ENCODE measurements at places on chromosomes 1 and 21.

- DNase-seq, result peak; percentile 57
These were observed 111.2 kb downstream of the SPAG17 start for GRCh38 chr1:118073648-118074435.

DNA sequence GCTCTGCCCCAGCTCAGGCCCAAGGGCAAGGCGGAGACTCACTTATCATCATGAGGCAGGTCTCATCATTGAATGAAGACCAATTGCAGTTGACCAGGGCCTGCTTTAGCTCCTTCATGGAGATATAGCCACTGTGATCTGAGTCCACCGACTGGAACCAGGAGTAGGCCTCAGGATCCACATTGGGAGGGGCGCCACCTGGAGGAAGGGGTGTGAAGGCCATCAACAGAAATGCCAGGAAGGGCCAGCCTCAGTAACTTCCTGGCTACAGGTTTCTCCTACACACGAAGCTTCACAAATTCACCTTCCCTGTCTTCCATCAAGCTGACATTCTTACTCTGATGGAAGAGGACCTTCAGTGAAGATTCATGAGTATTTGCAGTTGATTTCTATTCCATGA, 11.6 kb downstream of the PEF1 start:
- DNase-seq, result no peak

DNA sequence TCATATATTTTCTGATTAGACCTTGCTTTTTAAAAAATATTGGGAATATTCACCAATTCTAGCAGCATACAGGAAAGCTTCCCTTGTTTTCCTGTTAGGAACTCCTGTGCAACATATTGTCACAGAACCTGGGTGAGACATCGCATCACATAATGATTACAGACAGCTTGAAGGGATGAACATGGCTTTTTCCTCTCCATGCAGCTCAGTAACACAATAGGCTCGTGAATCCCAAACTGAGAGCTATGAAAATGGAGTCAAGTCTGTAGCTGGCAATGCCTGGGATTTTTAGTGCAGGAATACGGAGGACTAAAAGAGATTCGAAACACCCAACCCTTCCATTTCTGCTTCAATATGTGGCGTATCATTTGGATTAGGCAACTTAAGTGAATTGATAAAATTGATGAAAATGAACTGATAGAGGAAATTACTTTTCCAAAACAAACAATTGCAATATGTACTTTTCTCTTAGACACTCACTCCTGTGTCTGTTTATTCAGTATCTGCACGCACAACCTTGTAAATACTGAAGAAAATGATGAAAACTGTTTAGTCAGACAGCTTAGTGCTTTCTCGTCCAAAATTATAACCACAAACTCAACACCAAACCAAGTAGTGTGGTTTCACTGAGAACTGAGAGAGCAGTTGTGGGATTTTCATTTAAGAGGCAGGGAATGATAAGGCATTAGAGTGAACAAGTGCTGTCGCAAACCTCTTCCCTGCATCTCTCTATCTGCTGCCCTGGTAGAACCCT, 250.4 kb downstream of the PTBP2 start:
- DNase-seq, result no peak

DNA sequence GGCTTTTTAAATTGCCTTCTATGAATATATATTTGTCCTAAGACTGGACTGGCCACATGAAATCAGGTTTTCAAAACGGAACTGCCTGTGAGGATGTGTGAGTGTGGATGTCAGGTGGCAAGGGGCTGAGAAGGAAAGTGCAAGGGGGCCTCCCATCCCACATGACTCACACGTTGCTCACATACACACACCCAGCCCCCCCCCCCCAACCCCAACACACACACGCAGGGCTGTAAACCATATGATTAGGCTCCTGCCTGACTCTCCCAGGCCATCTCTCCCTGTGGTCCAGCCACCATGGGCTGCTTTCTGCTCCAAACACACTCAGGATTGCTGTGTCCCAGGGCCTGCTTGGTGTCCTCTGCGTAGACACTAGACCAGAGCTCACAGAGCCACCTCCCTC, 22.4 kb downstream of the DEGS1 start:
- peak; percentile 91 for DNase-seq

DNA sequence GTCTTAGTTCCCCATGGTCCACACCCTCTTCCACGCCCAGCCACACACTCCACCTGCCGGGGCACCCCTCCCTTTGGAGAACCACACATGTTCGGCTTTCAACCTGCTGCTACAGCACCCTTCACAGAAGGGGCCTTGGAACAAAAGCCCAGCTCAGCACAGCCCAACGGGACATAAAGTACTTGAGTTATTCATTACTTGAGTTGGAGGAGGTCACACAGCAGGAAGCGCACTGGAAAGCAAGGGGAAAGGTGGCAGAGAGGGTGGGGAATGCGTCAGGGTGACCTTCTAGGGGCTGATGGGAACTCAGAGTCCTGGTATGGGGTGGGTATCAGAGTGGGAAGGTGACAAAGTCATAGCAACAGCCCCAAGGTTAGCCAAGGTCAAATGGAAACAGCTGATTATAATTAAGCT, 3.0 kb upstream of the ATP1B1 start:
- no peak for DNase-seq

DNA sequence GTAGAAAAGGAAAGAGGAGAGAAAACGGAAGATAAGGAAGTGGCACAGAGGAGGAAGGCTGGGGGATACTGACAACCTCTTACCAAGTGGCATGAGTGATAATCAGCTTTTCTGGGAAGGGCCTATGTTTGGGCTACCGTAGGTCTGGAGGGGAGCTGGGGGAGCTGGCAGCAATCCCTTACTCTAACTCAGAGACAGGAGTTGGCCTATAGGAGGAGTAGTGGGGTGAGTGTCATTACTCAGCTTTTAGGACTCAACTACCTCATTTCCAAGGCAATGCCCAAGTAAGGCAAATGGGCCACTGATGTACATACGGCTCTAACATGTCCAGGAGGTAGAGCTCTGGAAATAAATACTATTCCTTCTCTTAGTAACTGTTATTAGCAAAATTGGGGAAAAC, 48.7 kb upstream of the DMRTA2 start:
- no peak for DNase-seq

GRCh38 chr1:7576946-7577657, 194.0 kb upstream of the VAMP3 start:
- DNase-seq, result no peak

- DNase-seq, result no peak
These were observed 224.6 kb upstream of the C1orf174 start for GRCh38 chr1:4124631-4125145.

GRCh38 chr1:40851643-40852042, 10.5 kb downstream of the CITED4 start:
- no peak for DNase-seq

DNA sequence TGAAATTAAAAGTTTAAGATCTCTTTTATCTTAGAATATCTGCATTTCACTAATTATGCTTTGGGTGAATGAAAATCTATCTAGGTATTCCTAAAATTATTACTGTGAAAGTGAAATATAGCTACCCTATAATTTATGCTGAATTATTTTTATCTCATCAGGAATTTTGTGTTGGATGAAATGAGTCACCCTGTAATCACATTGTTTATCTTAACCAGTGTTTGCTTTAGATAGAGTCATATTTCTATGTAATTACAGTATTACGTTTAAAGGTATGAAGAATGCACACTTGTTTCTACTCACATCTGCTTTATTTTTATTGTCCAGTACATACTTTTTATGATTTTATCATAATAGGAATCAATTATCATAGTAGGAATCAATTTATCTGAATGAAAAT, 249.2 kb downstream of the NCAM2 start:
- no peak for DNase-seq

DNA sequence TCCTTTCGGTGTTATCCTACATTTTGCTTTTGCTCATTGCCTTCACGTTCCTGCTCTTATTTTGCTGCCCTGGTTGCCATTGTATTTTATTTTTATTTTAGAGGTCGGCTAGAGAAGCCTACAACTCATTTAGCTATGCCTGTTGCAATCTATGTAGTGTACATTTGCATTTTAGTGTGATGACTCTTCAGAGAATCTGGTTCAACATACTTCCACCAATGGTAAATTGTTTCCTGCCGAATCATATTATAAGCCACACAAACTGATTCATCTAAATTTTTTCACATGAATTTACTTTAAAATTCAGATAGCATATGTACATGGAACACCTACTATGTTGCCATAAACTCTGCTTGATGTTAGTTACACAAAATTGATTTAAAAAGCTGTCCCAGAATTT, 1596.9 kb downstream of the PLA2G4A start:
- no peak for DNase-seq

- DNase-seq, result no peak
These were observed 963.7 kb upstream of the ADGRL2 start for GRCh38 chr1:80837066-80837465.

DNA sequence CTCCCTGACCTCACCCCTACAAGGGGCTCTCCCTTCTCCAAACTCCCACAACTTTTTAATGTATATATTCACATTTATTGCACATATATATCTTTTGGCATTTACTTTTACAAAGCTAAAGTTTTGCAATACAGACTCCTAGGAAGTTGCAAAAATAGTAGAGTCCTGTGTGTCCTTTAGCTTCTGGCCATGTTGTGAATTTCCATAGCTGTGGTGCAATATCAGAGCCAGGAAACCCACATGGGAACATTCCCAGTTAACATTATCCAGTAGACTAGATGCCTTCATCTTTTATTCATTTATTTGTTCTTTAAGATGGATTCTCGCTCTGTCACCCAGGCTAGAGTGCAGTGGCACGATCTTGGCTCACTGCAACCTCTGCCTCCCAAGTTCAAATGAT, 343.0 kb downstream of the PCP4 start:
- no peak for DNase-seq

Measured in T47D (cell line).